IPS-NIHi11 (cell line): ENCODE measurements at places on chromosomes 13 and 19.

- DNase-seq: peak; percentile 62
Observed at GRCh38 chr13:43303033-43303729, 279.8 kb downstream of the DNAJC15 start.

GRCh38 chr13:34156841-34157365, 339.0 kb downstream of the RFC3 start:
- DNase-seq: peak; percentile 64

DNA sequence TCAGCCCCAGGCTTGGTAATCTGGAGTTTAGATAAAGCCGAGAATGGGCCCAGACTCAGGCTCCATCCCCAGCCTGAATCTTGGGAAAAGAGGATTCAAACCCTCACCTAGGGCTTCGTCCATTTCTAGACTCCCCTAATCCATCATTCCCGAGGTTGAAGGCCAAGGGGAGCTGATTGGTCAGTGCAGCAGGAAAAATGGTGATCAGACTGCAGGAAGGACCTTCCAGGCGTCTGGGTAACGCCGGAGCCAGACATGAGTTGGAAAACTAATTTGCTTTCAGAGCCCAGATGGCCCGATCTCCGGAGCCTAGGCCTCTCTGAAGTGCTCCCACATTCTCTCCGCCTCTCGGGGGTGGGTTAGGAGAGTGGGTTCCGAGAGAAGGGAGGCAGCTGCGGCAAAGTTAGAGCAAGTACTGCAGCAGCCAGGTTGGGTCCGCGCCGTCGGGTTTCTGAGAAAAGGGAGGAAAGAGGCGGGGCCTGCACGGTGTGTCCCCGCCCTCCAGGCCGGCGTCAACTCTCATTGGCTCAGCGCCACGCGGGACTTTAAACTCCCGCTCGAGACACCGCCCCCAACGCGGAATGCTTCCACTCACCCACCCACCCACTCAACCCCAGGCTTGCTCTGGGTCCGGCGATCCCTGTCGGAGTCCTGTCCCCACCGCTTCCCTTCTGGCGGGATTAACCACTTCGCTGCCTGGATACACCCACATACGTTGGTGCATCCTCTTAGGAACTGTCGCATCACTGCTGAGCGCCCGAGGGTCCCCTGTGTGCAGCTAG, 788 bp upstream of the RTBDN start:
- peak; percentile 58 for DNase-seq

- no peak for DNase-seq
Observed at GRCh38 chr19:12603714-12604113, 6.9 kb downstream of the ZNF490 start.

- no peak for DNase-seq
Observed at GRCh38 chr13:23231241-23231640, 50.5 kb downstream of the SGCG start.

GRCh38 chr19:13163609-13164342, 13.6 kb downstream of the IER2 start:
- DNase-seq: peak; percentile 40
